ENCODE measurements at places on chromosomes 12 and 14.

- peak; percentile 25 for DNase-seq
Measured at GRCh38 chr12:131454418-131455217, 256.3 kb upstream of the SFSWAP start.

DNA sequence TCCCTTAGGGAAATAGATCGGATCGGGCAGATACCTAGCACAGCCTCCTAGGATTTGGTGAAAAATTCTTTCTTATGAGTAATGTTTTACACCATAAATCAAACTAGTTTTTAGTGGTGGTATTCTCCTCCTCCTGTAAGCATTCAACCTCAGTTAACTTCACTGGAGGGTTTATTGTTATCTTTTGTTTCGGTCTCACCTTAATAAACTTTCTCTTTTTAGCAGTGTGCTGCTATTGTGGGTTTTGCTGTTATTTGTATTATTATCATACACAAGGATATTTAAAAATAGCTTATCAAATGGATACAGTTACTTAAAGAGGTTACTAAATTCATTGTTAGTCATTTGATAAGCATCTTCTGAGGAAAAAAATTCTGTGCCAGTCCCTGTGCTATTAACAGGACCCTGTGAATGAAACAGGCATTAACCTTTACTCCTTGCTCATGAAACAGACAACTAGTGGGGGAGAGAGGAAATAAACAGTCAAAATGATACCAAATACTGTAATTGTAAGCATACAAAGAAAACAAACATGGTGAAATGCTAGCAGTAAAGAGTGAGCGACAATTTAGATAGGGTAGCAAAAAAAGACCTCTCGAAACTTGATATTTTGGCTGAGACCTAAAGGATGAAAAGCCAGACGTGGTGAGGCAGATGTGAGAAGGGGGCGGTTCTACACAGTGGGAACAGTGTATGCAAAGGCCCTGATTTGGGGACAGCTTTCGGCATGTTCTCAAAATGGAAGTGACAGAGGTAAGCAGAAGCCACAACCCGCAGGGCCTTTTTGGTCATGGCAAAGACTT, 178.7 kb upstream of the SOX5 start:
- no peak for DNase-seq

DNA sequence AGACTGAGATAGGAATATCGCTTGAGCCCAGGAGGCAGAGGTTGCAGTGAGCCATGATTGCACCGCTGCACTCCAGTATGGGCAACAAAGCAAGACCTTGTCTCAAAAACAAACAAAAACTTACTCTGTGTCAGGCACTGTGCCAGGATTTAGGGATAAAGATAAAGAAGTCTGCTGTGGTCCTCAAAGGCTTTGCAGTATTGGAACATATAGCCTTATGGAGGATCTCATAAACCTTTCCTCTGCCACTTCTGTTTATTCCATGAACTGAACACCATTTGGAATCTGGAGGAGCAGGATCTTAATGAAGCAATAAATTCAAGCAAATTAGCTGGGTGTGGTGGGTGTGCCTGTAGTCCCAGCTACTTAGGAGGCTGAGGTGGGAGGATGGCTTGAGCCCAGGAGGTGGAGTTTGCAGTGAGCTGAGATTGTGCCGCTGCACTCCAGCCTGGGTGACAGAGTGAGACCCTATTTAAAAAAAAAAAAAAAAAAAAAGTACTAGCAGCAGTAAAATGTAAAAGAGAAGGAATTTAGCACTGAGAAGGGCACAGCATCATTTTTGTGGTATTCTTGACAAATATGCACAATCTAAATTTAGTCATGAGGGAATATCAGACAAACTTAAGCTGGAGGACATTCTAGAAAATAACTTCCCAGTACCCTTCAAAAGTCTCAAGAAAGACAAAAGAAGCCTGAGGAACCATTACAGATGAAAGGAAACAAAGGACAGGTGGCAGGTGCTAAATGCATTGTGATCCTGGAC, 27.1 kb downstream of the BMAL2 start:
- DNase-seq = no peak

DNA sequence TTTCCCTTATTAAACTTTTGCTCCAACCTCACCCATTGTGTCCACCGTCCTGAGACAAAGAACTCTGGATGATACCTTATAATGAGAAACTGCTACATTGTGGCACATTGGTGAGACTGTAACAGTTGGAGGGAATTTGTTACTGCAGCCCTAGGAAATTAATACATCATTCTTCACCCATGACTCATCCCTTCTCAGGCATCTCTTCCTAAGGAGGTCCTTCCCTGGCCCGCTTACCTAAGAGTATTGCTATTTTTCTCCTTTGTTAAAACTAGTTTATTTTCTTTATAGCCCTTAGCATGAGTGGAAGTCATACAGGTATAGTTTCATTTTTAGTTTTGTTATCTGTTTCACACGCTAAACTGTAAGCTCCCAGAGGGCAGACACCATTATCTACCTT, 87.1 kb downstream of the TMEM260 start:
- no peak for DNase-seq

- no peak for DNase-seq
Measured at GRCh38 chr12:110590059-110590458, 6.9 kb upstream of the PPTC7 start.

DNA sequence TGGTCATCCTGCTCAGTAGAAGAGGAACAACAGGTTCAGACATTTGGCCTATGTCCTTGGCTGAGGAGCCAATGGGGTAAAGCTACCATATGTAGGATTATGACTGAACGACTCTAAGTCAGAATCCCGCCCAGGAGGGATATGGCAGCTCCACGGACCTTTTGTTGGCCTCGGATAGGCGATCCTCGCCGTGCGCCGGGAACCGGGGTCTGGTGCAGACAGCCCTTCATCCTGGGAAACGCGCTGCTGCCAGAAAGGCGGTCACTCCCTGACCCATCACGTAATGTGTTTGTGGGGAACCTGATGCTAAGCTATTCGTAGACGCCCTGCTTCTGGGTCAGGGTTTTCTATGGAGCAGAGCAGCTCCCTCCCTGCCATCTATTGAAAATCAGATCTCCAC, 178.9 kb upstream of the ALG10B start:
- no peak for DNase-seq

DNA sequence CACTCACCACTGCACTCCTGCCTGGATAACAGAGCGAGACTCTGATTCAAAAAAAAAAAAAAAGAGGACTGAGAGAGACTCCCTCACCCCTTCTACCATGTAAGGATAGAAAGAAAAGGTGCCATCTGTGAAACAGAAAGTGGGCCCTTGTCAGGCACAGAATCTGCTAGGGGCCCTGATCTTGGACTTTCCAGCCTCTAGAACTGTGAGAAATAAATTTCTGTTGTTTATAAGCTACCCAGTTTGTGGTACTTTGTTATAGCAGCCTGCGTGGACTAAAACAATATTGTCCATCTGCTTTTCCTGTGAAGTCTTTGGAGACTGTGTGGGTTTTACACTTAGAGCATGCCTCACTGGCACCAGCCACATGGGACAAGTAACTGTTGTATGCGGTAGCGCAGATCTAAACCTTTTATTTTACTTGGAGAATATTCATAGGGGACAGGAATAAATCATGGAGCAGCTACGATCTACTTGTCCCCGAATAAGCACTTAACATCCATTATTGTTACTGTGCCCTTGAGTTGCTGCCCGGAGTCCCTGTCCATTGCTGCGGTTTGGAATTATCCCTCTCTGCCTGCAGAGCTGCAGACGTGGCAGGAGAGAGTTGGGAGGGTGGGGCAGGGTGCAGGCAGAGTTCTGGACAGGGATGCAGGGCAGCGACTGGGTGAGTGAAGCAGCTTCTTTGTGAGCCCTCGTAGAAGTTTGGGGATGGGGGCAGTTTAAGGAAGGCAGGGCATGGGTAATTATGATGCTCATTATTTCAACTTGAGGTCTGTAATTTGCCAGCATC, 52.4 kb upstream of the STON2 start:
- DNase-seq = no peak

DNA sequence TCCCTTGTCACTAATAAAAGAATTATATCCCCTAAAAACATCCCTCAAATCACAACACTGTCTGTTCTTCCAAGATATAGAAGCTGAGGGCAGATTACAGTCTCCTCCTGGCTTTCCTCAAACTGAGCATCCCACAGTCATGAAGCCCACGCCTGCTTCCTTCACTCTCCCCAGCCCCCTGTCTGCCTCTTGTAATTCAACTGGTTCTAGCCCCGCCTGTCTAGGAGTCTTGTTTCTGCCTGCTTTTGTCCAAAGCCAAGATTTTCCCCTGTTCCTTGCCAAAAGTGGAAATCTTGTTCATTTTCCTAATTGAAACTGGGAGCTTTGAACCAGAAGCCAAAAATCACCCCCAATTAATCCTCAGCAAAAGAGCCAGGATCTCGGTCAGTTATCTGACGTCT, 35.9 kb upstream of the PWP1 start:
- DNase-seq = no peak

- no peak for DNase-seq
Measured at GRCh38 chr12:94875525-94875924, 128.0 kb downstream of the NDUFA12 start.

DNA sequence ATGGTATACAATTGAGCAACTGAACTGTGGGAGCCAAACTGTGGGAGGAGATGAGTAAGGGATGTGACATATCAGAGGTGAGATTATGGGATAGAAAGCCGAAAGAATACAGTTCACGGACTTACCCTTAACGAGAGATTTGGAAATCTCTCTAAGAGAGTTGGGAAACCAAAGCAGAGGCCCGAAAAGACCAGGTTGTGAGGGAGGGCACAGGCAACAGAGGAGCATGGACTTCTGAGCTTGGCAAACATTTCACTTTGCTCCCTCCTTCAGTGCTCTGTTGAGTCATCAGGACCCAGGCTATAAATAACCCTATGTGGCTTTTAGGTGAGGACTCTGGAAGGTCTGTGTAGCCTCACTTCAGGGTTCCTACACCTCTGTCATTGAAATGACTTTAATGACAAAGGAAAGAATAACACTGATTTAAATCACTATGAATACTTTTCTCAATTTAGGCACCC, 120.6 kb downstream of the TGFB3 start:
- no peak for DNase-seq

DNA sequence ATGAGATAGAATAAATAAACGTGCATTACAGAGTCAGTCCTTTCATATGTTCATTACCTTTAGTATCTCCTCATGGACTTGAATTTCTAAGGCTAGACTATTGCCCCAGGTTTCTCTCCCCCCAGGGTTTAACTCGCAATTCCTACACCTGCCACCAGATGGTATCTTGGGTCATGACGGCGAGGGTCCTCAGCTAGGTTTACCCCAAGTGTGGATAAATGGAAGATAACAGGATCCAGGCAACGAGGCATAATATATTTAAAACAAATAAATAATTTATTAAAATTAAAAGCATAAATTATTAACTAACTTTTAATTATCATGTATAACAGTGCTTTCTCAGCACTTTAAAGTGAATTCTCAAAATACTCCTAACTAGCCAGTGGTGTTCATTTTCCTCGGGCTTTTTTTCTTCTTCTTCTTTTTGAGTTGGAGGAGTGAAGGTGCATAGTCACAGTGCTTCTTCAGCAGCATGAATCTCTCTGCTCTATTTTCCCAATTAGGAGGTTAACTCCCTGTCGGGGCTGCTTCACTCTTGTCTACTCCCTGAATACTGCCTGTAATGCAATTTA, 243.5 kb upstream of the CAND1 start:
- DNase-seq = no peak

- no peak for DNase-seq
Measured at GRCh38 chr12:70180130-70180529, 63.1 kb upstream of the CNOT2 start.

GRCh38 chr14:22112004-22112403, 438.4 kb upstream of the OR4E1 start:
- no peak for DNase-seq

DNA sequence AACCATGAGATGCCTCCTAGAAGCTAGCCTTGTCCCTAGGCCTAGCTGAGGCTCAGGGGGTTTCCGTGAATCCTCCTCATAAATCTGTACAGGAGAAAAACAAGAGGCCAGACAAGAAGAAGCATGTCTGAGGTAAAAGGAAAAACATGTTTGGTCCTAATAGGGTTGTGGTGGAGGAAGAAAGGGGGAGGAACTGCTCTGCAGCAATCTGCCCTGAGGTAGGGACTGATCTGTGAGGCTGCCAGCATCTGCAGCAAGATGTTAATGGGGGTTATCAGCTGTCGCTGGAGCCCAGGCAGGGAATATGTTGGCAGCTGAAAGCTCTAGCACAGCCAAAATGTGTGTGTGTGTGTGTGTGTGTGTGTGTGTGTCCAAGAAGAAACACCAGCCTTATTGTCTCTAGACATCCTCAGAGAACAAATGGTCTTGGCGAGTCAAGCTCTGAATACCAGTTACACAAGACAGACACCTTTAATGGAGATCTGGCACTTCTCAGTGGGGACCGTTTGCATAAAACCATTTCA, 218.5 kb downstream of the NUAK1 start:
- no peak for DNase-seq

GRCh38 chr12:125676366-125676765, 611.1 kb downstream of the AACS start:
- DNase-seq = no peak

DNA sequence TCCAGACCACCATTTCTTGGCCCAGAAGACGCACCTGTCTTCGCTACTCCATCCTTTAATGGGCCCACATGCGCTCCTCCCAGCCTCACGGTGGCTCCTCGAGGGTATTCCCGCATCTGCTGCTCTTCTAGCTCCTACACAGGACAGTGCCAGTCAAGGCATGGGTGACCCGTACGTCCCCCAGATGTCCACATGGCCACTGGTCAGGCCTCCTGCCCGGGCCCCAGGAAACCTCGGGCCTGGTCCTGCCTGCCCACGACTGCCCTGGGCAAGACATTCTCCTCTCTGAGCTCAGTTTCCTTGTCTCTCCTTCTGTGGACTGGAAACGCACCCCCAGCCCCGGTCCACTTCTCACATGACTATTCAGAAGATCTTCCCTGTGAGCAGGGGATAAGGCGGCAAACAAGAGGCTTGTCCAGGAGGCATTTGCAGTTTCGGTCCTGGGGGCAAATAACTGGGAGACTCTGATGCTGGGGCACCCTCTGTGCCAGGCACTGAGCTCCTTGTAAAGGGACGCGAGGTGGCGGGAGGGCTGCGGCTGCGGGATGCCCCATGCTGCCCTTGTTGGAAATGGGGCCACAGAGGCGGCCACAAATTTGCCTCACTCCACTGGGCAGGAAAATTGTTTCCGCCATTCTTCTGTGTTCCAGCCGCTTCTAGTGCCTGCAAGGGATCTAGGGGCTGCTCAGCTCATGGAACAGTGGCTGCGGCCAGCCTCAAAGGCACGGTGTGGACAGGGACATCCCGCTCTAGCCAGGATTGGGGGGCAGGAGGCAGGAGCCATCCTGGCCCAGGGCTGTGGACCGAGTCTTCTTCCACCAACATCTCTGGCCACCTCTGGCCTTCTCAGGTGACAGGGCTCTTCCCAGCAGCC, 6.8 kb upstream of the BEGAIN start:
- no peak for DNase-seq

DNA sequence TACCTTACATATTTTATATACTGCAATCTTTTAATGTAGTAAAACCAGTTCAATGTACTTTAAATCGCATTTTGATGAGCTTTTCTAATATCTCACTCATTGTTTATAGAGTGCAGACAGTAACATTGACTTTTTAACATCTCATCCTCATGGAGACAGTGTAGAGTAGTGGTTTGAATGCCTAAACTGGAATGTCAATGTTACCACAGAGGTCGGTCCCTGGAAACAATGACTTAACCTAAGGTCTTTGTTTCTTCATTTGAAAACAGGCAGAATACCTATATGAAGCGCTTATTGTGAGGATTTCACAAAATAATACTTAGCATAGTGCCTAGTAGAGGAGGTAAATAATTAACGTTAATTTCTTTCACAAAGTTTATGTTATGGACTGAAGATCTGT, 5.0 kb downstream of the CDK17 start:
- no peak for DNase-seq

Measured in left renal cortex interstitium (tissue), 4 donors.